RWPE1 (cell line): ENCODE measurements at places on chromosomes 6 and 20.
A peak's percentile ranks its signal among the peaks of the same experiment; 100 is the strongest.

DNA sequence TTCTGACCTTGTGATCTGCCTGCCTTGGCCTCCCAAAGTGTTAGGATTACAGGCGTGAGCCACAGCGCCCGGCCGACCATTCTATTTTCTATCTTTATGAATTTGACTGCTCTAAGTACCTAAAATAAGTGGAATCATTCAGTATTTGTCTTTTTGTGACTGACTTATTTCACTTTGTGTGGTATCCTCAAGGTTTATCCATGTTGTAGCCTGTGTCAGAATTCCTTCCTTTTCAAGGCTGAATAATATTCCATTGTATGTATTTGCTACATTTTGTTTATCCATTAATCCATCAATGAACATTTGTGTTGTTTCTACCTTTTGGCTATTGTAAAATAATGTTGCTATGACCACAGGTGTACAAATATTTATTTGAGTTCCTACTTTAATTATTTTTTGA, 4.9 kb upstream of the TJAP1 start:
- DNase-seq: no peak

DNA sequence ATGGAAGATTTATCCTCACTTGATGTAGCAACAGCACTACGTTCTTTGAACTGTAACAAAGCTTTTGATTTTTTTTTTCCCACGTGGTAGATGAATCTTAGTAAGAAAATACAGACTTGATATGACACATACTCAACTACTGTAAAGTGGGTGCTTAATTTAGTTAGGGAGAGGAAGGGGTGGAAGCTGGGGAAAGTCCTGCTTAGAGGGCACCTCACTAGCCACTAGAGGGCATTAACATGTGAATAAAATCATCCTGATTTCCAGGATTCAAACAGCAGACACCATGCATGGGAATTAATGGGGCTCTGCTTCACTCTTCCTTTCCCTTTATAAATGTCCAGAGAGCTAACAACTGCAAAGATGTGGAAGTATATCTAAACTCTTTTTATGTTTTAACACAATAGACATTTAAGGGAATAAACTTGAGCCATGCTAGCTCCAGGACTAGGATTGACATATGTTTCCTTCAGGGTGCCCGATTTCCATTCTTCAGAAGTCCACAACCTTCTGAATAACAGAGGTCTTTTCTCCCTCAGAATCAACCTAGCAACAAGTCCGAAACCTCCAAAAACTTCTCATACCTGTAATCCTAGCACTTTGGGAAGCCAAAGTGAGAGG, 250.1 kb downstream of the ATXN1 start:
- peak; percentile 36 for DNase-seq

DNA sequence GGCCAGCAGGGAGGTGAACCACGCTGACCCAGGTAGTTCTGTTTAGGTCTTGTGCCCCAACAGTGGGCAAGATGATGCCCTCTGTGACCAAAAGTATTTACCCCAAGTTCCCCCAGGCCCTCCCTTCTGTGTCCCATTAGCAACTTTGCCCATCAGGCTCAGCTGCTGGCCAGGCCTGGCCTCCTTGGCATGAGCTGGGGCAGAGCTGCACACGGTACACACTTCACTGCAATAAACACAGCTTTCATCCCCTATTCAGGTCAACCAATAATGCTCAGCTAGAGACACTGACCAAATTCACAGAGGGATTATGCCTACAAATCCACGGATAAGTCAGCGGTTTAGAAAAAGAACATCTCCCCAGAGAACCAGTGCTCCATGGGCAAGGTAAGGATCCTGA, 103.7 kb downstream of the SLC23A2 start:
- no peak for DNase-seq

GRCh38 chr20:906703-907270, 9.3 kb downstream of the ANGPT4 start:
- DNase-seq: no peak

GRCh38 chr20:38631155-38632022, 29.8 kb downstream of the ARHGAP40 start:
- DNase-seq: no peak

GRCh38 chr6:132505158-132505557, 7.8 kb downstream of the STX7 start:
- no peak for DNase-seq

- DNase-seq: no peak
Measured at GRCh38 chr6:108348655-108349349, 53.9 kb downstream of the AFG1L start.

GRCh38 chr6:99331531-99331930, 17.9 kb downstream of the FAXC start:
- DNase-seq: no peak

DNA sequence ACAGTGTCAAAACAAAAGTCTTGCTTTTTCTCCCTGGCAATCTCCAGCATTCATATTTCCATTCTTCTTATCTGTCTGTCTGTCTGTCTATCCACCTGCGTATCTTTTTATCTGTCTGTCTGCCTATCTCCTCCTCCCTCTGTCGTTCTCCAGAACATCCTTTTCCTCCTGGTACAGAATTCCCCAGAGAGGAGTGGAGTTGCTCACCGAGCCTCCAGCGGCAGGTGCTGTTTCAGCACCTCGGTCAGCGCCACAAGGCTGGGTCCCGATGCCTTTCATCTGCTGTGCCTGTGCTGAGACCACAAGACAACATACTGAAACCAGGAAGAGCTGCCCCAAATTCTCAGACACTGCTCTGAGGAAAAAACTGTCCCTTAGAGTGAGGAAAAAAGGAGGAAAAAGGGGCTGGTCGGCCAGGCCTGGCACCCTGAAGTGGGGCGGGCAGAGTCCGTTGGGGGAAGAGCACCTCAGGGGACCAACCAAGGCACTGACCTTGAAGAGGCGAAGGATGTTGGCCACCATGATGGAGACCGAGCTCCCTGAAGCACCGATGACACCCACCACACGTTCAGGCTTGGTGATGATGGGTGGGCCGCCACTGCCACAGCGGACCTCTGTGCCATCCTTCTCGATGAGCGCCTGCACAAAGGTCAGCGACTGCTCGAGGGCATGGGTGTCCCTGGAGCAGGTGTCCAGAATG, 13.3 kb downstream of the GRM4 start:
- DNase-seq: peak; percentile 59

DNA sequence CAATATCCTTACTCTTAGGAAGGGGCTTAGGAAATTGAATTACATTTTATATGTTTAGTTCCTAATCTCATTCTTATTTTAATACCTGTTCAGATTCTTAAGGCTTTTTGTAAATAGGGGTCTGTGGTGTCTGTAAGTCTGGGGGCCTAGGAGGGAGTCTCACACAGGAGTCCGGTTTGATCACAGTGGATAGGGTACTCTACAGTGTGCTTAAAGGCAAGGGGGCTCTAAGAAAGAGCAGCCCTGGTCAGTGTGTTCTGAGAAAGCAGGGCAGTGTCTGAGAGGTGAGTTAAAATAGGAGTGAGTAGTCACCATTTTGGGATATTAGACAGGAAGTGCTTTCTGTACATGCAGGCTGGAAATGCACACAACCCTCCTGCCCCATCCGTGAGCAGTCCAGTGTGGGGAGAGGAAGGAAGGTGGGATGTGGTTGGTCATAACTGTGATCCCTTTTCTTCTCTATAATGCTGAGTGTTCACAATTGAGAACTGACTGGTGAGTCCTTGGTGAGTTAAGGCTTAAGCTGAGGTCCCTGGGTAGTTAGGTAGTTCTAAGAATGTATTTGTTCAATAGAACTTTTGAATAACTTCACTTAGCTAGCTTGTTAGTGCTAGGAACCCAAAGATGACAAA, 50.0 kb downstream of the CDKAL1 start:
- no peak for DNase-seq

GRCh38 chr20:49521356-49521755, 38.9 kb upstream of the KCNB1 start:
- DNase-seq: no peak

DNA sequence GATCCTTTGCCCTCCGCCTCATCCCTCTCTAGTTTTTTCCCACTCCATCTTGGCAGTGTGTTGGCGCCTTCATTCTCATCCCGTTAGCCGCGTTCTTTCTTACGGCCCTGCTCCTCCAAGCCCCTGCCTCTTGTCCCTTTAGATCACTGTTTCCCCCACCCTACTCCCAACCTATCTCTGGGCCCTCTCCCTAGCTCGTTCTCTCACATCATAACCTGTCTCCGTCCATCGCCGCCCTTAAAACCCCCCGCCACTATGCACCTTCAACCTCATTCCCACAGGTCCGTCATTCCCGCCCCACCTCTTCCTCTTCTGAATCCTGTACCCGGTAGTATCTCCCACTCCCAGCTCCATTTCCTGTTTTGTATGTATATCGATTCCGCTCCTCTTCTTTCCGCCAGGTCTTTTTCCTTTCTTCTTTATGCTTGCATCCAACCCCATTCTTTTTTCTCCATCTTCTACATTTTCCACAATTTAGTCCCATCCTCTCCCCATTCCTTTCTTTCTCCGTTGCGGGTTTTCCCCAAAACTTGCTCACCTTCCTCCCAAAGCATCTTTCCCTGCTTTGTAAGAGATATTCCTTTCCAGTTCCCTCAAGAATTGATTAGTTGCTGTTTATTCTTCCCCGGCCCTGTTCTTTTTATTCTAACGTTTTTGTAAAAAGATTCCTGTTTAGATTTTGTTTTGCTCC, 671 bp downstream of the EFHC1 start:
- peak; percentile 50 for DNase-seq

DNA sequence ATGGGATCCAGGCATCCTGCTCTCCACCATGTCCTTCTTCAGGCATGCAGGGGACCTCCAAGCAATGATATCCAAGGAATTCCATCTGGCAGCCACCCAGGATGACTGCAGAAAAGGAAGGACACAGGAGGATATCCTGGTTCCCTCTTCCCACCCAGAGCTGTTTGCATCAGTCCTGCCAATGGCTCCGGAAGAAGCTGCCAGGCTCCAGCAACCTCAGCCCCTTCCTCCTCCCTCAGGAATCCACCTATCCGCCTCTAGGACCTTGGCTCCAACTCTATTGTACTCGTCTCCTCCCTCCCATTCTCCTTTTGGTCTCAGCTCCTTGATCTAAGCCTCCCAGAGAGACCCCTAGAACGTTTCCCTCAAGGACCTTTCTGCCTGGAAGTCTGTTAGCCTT, 733 bp upstream of the PSORS1C2 start:
- DNase-seq: no peak

DNA sequence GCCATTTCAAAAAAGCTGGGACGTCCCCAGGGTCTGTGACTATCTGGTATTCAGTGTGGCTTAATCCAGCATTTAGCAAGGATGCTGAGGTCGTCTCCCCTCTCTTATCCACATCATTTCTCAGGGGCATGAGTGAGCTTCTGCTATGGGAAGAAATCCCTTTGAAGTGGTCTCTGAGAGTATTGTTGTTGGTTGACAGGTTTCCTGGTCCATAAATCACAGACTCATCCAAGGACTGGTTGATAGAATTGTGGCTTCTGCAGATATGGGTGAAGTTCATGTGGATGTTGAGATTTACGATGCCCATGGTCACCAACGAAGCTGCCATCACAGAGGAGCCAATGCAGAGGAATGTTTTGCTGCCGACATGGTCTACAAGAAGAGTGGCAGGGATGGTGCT, 24.0 kb downstream of the SLC2A12 start:
- no peak for DNase-seq

- no peak for DNase-seq
Measured at GRCh38 chr20:2331901-2332565, 36.2 kb downstream of the TGM3 start.

GRCh38 chr6:136696238-136696637, 96.0 kb downstream of the MAP3K5 start:
- DNase-seq: no peak

DNA sequence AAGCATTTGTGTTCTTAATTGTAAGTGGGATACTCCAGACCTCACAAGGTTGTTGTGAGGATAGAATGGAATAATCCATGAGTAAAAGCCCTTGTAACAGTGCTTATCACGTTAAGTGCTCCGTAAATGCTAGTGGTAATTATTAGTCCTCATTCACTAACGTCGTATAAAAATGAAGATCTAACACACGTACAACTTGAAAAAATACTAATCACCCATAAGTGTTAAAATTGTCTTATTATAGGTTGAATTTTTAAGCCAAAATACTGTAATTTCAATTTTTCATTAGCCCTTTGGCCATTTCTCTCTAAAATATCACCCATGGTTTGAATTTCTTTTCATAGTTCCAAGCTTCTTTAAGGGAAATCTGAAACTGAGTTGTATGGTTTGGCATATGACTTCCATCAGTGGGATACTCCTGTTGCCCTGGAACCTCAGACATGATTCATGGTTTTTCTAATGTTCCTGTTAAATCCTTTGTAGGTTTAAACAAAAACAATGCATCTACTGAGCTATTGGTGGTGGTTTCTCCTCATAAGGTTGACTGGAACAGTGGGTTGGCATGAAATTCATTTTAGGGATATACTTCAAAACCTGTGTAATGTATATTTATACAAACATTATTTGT, 19.1 kb downstream of the XRN2 start:
- no peak for DNase-seq

DNA sequence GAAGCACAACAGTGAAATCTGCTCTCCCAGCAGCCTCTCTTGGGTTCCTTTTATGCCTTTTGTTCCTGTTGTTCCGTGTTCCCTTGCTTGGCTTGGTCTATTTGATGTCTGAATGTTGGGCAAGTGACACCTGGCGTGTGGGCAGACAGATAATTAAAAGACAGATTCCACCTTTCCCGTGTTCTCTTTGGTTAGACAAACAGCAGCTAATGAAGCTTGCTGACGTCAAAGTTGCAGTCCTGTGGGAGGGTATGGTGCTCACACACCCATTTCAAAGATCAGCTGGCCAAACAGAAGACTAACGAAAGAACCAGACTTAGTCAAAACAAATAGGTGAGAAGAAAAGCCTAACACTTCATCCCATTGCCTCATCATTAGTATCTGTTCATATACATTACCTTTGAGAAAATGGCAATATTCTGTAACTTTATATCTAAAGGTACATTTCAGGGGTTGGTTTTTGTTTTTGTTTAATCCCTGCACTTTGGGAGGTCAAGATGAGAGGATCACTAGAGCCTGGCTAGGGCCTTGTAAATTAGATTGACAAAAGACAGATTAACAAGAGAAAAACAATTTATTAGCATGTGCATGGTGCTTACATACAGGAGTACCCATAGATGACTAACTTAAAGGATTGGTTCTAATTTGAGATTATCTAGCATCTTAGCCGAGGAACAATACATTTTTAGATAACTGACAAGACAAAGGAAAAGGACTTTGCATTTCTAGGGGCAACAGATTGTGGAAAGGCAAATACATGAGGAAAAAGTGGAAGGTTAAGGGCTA, 48.9 kb upstream of the TNFRSF21 start:
- no peak for DNase-seq
